ENCODE measurements at places on chromosomes 6 and 20.

GRCh38 chr6:12459945-12460661 lies 169.9 kb downstream of the EDN1 start:
- DNase-seq, result no peak

DNA sequence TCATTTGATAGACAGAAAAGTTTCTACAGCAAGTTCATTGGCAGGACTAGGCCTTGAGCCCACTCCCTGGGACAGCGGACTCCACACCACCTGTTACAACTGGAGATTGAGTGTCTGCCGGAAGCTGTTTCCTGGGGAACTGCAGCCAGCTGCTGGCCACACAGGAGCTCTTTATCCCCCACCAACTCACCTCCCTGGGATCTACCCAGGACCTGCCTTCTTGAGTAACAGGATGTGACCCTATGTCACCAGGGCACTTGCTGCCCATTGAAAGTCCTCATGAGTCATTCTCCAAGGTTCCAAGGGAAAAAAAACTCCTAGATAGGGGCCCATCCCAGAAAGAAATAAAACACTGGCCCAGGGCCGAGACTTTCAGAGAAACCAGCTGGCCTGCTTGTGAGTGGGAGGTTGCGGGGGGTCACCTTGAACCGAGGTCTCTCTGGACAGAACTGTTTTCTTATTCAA lies 37.4 kb upstream of the SLC9A8 start:
- DNase-seq, result no peak

DNA sequence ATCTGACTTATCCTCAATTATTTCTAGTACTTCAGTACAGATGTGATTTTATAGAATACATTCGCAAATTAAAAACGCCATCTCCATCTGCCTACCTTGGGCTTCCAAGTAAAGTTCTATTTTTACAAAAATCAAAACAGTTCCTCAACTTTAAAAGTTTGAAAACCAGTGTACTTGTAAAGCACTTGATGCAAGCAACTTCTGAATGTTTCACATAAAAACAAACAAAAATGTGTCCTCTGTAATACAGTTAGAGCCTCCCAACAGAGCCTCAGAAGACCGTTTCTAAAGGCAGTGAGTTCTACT lies 384 bp upstream of the MANEA start:
- no peak for DNase-seq

DNA sequence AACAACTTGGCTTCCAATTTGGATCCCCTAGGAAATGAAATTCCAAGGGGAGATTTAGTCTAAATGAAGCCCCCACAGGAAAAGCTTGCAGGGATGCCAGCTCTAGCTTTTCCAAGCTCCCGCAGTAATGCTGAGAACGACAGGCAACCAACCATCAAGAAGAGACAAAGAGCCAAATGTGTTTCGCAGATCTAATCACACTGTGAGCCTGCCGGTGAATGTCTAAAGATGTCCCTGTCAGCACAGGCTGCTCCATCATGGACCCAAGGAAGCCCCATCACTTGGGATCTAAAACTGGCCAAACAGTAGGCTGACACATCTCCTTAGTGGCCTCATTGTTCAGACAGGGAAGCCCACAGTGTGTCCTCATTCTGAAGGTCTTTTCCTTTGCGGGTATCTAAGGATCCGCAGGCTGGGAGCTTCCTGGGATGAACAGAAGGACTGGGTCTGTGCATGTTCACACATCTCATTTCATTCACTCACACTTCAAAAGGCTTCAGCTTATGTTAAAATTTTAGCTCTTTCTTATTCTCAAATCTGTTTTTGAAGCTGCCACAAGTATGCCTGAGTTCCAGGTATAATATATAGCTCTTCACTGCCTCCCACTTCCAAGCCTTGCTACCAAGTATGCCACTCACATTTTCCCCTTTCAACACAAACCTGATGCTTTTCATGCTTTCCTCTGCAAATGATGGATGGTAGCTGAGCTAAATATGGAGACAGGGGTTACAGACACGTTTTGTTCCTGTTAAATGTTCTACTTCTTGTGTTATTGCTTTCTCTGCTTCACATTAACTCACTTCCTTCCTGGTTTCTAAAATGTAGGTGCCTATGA lies 229.8 kb downstream of the HIVEP2 start:
- no peak for DNase-seq

DNA sequence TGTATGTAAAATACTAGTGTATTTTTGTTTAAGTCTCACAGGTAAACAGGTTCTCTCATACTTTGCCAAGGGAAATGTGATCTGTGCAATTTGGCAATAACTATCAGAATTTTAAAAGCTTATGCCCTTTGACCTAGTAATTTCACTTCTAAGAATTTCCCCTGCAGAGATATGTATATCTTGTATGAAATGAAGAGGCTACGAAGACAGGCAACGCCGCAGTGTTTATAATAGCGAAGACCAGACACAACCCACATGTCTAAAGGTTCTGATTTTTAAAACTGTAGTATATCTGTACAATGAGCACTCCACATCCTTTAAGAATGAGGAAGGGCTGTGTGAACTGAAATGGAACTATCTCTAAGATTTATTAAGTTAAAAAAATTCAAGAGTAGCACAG lies 7.5 kb downstream of the TRAF3IP2 start:
- no peak for DNase-seq

- no peak for DNase-seq
Observed at GRCh38 chr6:82461536-82461935, 97.9 kb downstream of the TPBG start.

Measured in effector CD4-positive, alpha-beta T cell (primary cell).